ENCODE measurements at places on chromosomes 5 and 9. TPM values are rescaled to one million over a fixed set of nuclear protein-coding genes. Genes with fewer than 3 reads are reported as not detected.

Gene DAP
- 59.9 TPM for total RNA-seq

Gene DNAI1
- total RNA-seq: not detected

Gene IFNA2
- total RNA-seq: not detected

Gene ARSI
- total RNA-seq: 26.6 TPM

Gene PGM5
- total RNA-seq: not detected

Gene RALGPS1
- 2.4 TPM for total RNA-seq

Gene RPS23
- total RNA-seq: 5,486 TPM

Gene C1QTNF3
- total RNA-seq: 0.26 TPM

Gene PRR16
- total RNA-seq: not detected

Gene TMEM252
- total RNA-seq: not detected

Gene PDGFRB
- total RNA-seq: 0.21 TPM

Gene TRIM36
- total RNA-seq: 1.5 TPM

Gene SLC6A7
- 0.05 TPM for total RNA-seq

Gene FYB1
- 14.4 TPM for total RNA-seq

Gene UTP15
- total RNA-seq: 19.1 TPM

Gene CHSY3
- total RNA-seq: 0.17 TPM

Gene CCNI2
- total RNA-seq: not detected

Gene PLPP1
- total RNA-seq: 33.8 TPM

Gene MAP1B
- total RNA-seq: 42.4 TPM

Gene DDX31
- total RNA-seq: 23.9 TPM

Gene GFPT2
- 49.9 TPM for total RNA-seq

Gene OTP
- 0.05 TPM for total RNA-seq

Gene KCNV2
- not detected for total RNA-seq

Gene ZNG1F
- 20.1 TPM for total RNA-seq

Gene ANXA2R
- 2.5 TPM for total RNA-seq

Gene PCDHGA6
- 0.24 TPM for total RNA-seq

Gene F12
- total RNA-seq: 25.7 TPM

Gene TCF7
- 11.3 TPM for total RNA-seq

Gene RGMB
- 6.0 TPM for total RNA-seq

Gene MAT2B
- total RNA-seq: 43.9 TPM

Gene CD274
- 1.4 TPM for total RNA-seq

Gene PCDHGB7
- 0.10 TPM for total RNA-seq

Gene ERGIC1
- 328 TPM for total RNA-seq

Gene CTSV
- total RNA-seq: 13.6 TPM

Gene NAIP
- total RNA-seq: 0.39 TPM

Gene HNRNPH1
- total RNA-seq: 491 TPM

Gene TRPM3
- not detected for total RNA-seq

Gene KIAA0825
- 0.29 TPM for total RNA-seq

Measured in A549 treated with Mapracorat at 1 μM for 4 hours (cell line).